ENCODE measurements at places on chromosomes 7 and 10.

GRCh38 chr10:38147686-38148085 is 53.5 kb downstream of the ZNF37A start:
- DNase-seq = no peak

GRCh38 chr7:75842836-75843446 is 29.3 kb upstream of the CCL24 start:
- peak; percentile 28 for DNase-seq

DNA sequence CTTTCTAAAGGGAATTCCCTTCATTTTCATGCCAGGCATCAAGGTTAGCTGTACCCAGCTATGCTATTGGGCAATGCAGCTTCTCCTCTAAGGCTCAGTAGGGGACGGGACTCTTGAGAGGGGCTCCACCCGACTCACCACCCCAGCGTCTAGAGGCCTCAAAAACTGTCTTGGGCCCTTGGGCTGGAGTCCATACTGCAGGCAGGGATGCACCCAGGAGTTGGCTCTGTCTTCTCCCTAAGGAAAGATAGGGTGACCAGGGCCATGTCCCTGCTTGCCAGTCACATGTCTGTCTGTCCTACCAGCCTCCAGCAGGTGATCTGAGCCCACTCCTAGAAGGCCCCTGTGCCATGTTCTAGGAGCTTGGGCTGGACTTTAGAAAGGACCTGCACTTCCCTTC is 1.2 kb downstream of the OPN4 start:
- no peak for DNase-seq

DNA sequence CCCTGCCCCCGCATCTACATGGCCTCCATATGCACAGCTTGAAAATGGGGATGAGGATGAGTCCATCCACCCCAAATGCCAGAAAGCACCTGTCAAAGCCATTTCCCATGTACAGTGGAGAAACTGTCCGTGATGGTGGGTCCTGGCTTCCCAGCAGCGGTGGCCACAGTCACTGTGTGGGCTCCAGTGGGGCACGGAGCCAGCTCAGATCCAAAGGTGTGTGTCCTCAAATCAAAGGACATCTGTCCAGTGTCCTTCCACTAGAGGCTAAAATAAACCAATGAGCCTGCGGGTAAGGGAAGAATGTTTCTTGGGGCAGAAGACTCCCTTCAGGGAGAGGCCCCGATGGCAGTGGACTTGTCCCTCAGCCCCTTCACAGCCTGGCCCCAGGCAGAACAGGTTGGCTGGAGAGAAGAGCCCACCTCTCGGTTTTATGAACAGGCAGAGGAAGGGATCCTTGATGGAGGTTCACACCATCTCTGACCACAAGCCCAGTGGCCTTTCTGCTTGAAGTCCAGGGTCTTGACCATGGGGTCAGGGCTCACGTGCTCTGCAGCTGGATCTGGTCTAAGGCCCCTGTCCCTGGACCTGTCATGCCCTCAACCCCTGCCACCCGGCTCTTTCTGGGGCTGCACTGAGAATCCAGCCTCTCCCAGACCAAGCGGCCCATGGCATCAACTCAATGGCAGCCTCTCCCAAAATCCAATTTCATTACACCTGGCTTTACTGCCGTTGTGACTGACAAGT is 106.9 kb downstream of the TCERG1L start:
- DNase-seq = no peak
